ENCODE measurements at places on chromosomes 6 and 20. TPM values are rescaled to one million over a fixed set of nuclear protein-coding genes. Genes with fewer than 3 reads are reported as not detected.

- no peak overlapping the region for H3K4me3 ChIP-seq
- no peaks in the 10 kb centered on the region for H3K4me1 ChIP-seq
- no peak overlapping the region for H3K27ac ChIP-seq
- H3K27me3 ChIP-seq, result no peaks in the 10 kb centered on the region
- no peak for DNase-seq
- peaks cover 3% of the 10 kb centered on the region for H3K36me3 ChIP-seq
Observed at GRCh38 chr20:37317316-37317715, 27.9 kb downstream of the MANBAL start.

DNA sequence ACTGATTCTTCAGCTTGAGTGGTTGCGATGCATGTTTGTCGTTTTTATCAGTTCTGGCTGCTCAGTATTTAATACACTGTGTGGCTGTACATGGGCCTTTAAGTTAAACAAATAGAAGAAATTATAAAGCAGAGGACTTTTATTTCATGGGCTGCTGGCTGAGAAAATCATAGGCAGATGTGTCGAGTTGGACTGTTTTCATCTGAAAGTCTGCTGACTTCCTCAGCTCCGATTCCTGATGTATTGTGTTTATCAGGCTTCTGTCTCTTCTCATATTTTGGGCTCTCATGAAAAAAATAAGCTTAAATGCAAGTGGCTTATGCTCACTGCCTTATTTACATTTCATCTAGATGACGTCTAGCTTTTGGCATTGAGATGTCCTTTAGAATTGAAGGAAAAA lies 129.5 kb upstream of the GGTLC1 start:
- no peak overlapping the region for H3K27ac ChIP-seq
- H3K4me1 ChIP-seq, result peaks cover 3% of the 10 kb centered on the region
- H3K27me3 ChIP-seq, result no peaks in the 10 kb centered on the region
- no peak overlapping the region for H3K4me3 ChIP-seq
- H3K36me3 ChIP-seq, result no peaks in the 10 kb centered on the region
- DNase-seq, result no peak

GRCh38 chr20:38049800-38050199 lies 16.3 kb downstream of the RPRD1B start:
- no peaks in the 10 kb centered on the region for H3K27me3 ChIP-seq
- no peak overlapping the region for H3K4me3 ChIP-seq
- peaks cover 39% of the 10 kb centered on the region for H3K36me3 ChIP-seq

DNA sequence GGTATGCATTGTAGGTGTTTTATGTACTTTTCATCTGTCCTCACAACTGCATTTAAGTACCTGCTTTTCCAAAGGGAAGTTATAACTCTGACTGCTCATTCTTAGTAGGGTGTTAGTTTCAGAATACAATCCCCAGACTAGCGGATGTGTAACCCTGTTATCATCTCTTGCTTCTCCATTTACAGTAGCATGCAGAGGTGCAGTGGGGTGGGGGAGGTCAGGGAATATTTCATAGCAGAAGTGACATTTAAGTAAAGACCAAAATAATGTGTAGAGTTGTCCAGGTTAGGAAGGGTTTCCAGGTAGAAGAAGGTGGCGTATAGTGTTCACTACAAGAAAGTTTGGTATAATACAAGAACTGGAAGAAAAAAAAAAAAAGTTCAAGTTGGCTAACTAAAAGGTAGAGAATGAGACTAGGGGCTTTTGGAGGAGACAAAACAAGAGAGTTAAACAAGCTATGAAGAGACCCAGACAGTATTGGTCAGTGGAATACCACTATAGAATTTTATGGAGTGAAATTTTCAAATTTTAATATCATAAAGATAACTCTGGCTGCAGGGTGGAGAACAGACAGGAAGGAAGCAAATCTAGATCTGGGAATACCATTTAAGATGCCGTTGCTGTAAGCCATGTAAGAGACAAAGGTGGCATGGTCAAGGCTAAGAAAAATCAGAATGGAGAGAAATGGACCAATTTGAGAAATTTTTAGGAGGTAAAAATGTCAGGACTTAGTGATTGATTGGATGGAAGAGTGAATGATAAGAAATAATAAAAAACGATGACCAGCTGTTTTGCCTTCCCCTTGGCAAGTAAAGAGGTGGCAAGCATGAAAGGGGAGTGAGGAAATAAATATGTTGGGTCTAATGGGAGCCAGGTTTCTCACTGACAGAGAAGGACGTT lies 2.2 kb upstream of the AHI1 start:
- peaks cover 11% of the 10 kb centered on the region for H3K4me1 ChIP-seq

GRCh38 chr20:14775778-14776177 lies 438.4 kb upstream of the FLRT3 start:
- no peak for DNase-seq
- H3K4me3 ChIP-seq, result no peak overlapping the region
- H3K4me1 ChIP-seq, result no peaks in the 10 kb centered on the region
- H3K27ac ChIP-seq, result no peak overlapping the region
- H3K27me3 ChIP-seq, result no peaks in the 10 kb centered on the region

Gene BPIFB1
- total RNA-seq, result not detected

- no peaks in the 10 kb centered on the region for H3K27me3 ChIP-seq
- DNase-seq, result no peak
- H3K4me3 ChIP-seq, result no peak overlapping the region
- no peaks in the 10 kb centered on the region for H3K36me3 ChIP-seq
Observed at GRCh38 chr6:107706516-107707115, 117.5 kb downstream of the SCML4 start.
